ENCODE measurements at places on chromosomes 3 and 15.

GRCh38 chr3:191216510-191216909 is 17.5 kb downstream of the OSTN start:
- DNase-seq, result no peak

DNA sequence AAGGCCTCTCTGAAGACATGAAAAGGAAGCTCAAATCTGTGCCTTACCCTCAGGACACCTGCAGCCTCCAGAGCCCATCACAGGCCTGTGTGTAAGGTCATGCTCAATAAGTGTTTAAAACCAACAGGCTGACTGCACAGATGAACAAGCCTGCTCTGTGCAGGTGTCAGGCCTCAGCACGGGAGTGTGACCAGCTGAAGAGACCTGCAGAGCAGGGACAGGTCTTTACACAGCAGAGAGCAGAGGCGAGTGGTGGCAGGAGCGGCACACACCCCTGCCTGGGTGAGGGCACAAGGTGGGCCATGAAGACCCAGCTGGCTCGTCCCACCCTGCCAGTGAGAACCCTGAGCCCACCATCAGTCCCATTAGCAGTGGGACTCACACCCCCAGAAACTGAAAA is 56.9 kb downstream of the ROPN1B start:
- DNase-seq, result no peak

DNA sequence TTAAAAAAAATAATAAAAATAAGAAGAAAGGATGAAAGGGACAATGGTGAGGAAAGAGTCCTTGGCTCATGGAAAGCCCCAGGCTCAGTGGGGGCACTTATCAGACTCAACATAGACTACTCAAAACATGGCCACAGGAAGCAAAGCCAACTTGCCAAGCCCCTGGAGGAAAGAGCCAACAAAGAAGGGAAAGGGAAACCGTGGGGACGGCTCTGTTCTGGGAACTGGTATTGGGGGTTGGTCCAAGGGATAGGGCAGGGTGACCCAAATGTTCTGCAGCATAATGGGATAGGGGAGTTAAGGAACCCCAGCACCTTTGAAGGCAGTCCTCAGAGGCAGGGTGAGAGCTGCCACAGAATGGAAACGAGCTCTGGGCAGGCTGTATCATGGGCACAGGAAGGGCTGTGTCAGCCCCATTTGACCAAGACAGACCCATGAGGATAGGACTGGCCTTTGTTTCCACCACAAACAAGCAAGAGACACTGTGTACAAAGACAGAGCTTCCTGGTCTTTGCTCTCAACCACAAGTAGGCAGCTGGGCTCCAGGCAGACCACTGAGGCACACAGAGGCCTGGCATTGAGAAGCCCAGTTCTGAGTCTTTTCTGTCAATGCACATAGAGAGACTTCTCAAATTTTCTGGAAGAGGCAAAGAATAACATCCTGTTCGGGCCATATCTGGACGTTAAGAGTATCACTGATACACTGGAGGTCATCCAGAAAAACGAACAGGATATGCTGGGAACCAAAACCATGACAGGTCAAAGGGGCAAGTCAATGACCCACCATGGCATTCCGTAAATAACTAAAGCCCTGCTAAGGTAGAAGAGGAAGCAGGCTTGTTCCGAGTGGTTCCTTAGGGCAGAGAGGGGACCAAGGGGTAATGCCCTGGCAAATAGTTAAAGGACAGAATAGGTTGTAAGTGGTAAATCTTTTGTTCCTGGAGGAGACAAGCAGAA is 10.6 kb upstream of the SEMA7A start:
- DNase-seq, result no peak

DNA sequence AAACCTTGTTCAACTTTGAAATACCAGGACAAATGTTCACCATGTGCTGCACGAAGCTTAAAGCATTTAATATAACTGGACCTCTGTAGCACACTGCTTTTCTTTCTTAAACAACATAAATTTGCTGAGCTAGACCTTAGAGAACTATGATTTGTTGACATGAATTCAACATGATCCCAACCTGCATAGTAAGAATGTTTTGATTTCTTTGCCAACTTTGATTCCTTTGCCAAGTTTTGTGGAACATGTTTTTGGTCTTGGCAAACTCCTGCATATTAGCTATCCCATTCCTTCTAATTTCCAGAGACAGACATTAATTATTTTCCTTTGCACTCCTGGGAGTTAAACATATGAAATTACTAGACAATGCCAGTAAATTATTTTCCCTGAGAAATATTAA is 197.2 kb upstream of the RBMS3 start:
- no peak for DNase-seq

GRCh38 chr15:38930851-38931572 is 366.4 kb upstream of the RASGRP1 start:
- no peak for DNase-seq

- no peak for DNase-seq
Measured at GRCh38 chr15:82158811-82159210, 103.7 kb downstream of the EFL1 start.

GRCh38 chr3:11221818-11222415 is 50.3 kb upstream of the ATG7 start:
- DNase-seq, result no peak

GRCh38 chr15:45113380-45113990 is 487 bp downstream of the DUOX2 start:
- no peak for DNase-seq

DNA sequence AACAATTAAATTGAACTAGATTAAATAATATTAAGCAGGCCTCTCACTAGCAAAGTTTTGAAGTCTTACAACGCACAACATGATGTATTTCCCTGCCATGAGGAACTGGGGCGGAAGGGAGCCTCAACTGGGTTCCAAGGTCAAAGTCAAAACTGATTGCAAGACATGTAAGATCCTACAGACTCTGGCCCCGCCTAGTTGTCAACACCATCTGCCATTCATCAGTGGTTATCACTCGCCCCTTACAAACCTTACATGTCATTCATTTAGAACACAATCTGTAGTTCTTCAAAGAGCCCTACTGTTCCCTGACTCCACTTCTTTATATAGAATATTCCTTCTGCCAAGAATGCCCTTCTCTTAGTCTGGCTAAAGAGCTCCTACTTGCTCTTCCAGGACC is 10.0 kb downstream of the ATP13A3 start:
- DNase-seq, result no peak

DNA sequence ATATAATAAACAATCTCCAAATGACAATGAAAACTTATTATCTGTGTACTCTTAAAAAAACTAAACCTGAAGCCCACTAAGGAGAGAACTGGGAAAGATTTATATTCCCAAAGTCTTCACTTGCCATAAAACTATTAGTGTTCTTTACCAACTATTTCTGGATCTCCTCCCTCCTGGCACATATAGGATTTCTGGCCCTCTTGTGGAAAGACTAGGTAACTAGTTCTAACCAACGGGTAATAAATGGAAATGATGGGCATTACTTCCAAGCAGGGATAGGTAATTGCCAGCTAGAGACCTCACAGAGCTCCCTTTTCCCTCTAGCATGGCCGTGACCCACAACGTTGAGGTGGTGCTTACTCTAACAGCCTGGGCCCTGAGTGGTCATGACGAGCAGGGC is 110.1 kb downstream of the DNAH12 start:
- no peak for DNase-seq

- DNase-seq, result no peak
Measured at GRCh38 chr3:100779480-100779879, 70.2 kb downstream of the TFG start.

- DNase-seq, result no peak
Measured at GRCh38 chr3:20608054-20608738, 422.2 kb upstream of the SGO1 start.

GRCh38 chr3:153372326-153372725 is 210.3 kb downstream of the RAP2B start:
- no peak for DNase-seq

DNA sequence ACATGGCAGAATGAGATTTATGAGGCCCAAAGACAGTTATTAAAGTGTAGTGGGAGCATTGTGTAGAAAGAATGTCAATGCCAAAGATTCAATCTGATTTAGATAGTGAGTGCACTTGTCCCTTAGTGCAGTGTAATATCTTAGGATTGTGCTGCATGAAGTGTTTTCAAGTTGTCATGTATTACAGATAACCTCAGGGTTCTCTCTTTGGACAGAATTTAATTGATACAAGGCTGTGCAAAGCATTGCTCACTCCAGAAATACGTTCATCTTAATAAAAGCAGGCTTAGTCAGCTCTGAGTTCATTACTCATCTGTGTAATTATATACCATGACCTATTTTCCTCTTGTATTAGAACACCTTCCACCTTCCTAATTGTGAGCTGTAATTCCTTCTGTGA is 16.0 kb upstream of the GPR171 start:
- DNase-seq, result no peak

- no peak for DNase-seq
Measured at GRCh38 chr3:129248286-129248979, 973 bp upstream of the COPG1 start.

- no peak for DNase-seq
Measured at GRCh38 chr3:52714335-52715302, 8.7 kb downstream of the SPCS1 start.

- no peak for DNase-seq
Measured at GRCh38 chr3:145118303-145118702, 1042.7 kb downstream of the PLOD2 start.

DNA sequence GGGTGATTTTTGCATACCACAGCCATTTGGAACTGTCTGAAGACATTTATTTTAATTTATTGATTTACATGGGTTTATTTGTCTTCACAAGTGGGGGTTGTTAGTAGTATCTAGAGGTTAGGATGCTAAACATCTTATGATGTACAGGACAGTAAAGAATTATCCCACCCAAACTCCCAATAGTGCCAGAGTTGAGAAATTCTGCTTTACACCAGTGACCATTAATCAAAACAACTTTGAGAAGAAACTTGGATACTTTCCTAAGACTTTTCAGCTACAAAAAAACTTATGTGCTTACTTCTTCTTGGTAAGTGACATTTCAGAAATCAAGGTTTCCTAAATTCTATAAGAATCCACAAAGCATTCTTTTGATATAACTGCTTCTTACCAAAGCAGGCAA is 156.7 kb downstream of the SUCLG2 start:
- DNase-seq, result no peak

DNA sequence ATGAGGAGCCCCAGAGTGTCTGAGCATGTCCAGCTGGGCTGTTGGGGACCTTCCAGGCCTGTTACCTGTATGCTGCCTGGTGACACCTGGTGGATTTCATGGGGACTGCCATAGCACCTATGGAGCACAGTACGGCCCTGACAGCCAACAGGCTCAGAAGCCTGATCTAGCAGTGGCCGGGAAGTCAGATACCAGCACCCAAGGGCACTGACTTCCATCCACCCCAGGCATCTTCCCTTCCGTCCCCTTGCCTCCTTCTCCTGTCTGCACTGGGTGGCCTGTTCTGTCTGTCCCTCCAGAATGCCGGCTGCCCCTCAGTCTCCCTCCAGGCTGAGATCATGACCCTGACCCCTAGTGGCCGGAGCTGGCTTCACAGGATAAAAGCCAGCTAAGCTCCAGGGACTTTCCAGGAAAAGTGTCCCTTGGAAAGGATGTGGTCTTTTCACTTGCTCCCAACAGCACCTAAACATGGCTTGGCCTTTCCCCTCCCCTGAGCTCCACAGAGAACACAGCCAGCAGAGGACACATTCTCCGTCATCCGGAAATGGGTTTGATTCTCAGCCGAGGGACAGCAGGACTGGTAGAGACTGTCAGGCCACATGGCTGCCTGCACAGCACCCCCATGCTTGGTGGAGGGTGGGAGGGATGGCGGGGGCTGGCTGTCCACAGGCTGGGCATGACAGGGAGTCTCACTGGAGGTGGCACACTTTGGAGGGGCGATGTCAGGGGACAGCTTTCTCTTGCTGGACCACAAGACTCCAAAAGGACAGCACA is 9.5 kb downstream of the RPS17 start:
- DNase-seq, result peak; percentile 29

GRCh38 chr3:9208605-9209152 is 40.8 kb downstream of the SRGAP3 start:
- no peak for DNase-seq

GRCh38 chr15:42933886-42934667 is 13.5 kb upstream of the TTBK2 start:
- DNase-seq, result no peak
